CD4-positive, alpha-beta T cell treated with Interleukin-4 for 1 hour (primary cell): ENCODE measurements at places on chromosomes 5 and 9.

GRCh38 chr5:180990086-180990881 is 1.6 kb downstream of the BTNL3 start:
- DNase-seq, result no peak

DNA sequence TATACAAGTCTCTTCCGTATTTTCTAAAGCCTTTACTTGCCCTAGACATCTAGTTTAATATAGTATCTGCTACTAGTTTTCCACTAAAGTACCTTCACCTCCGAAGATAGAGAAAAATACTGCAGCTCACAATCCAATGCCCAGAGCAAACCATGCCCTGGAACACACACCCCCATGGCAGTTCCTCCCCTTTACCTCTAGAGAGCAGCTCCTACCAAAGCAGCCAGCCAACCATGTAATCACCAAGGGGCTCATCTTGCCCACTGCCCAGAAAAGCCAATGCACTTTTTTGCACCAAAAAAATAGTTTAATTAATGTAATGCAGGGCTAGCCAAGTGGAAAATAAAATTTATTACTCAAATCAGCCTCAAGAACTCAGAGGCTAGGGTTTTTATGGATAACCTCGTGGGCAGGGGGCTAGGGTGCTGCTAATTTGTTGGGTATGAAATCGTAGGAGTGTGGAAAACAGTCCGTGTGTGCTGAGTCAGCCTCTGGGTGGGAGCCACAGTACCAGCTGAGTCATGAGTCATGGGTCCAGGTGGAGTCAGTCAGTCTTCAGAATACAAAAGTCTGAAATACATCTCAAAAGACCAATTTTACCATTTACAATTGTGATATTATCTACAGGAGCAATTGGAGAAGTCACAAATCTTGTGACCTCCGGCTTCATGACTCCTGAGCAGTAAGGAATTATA is 120.1 kb upstream of the ACO1 start:
- no peak for DNase-seq

DNA sequence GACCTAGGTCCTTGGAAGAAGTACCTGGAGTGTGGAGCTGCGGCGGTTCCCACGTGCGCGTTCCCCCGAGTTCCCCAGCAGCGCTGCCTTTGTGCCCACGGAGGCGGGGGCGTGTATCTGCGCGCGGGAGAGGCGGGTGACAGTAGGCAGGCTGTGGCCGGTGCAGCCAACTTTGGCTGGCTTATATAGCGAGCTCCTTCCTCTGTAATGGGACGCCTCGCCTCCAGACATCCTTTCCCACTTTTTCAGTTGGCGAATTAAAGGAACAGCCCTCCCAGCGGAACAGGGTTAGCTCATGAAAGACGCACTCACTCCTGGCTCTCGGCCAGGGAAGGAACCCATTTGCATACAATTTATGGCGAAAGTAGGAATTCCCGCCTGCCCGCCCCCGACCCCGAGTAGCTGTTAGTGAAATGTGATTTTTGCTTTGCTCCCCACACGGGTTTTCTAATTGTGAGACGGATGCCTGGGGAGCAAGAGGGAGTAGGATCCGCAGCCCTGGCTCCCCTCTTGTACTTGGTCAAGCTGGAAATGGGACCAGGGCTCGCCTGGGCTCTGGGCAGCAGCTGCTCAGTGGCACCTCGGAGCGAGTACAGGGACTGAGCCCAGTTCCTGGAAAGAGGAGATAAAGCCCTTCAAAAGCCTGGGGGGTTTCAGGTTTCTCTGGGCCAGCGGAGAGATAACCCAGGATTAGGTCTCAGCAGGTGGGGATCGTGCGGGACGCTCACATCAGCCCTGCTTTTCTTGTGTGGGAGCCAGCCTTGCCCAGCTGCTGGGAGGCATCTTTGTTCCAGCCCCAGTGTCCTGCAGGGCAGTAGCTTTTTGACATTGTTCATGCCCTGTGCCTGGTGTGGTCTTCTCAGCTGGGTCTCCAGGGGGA is at the start of gene TNC:
TNC (minus strand) TSS at position 159 of the 880 bp plus-strand sequence. CDS start 27,139 bp downstream, outside the sequence.
- DNase-seq, result no peak

DNA sequence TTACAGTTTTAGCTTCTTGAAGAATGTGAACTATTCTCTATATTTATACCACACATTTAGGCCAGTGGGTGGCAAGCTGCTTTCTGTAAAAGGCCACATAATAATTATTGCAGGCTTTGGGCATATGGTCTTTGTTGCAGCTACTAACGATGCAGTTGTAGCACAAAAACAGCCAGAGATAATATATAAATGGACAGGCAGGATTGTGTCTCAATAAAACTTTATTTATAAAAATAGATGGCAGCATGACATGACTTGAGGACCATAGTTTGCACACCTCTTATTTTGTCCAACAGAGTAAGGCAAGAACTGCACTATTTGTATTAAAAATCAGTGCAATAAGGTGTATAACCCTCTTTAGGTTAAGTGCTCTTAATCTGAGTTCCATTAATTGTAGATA is 415.0 kb downstream of the ANXA1 start:
- DNase-seq, result no peak

DNA sequence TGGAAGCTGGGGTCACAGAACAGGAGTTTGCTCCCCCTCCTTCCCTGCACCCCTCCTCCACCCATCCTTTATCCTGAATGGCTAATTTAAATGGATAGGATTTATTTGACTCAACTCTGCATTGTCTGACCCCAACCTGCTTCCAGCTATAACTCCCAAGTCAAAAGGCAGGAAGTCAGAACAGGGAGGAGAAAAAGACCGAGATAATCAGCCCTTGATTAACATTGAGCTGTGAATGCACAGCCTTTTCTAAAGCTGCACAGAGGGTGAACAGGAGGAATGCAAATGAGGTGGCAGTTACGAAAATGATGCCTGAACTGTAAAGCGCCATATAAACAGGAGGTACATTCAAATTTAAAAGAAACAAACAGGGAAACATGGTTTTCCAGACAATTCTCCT is 152.8 kb downstream of the SPOCK1 start:
- no peak for DNase-seq
